ENCODE measurements at places on chromosomes 5 and 9.

- DNase-seq = no peak
Observed at GRCh38 chr9:136052991-136053756, 41.9 kb downstream of the NACC2 start.

GRCh38 chr5:38905516-38905915 is 59.7 kb downstream of the OSMR start:
- no peak for DNase-seq

DNA sequence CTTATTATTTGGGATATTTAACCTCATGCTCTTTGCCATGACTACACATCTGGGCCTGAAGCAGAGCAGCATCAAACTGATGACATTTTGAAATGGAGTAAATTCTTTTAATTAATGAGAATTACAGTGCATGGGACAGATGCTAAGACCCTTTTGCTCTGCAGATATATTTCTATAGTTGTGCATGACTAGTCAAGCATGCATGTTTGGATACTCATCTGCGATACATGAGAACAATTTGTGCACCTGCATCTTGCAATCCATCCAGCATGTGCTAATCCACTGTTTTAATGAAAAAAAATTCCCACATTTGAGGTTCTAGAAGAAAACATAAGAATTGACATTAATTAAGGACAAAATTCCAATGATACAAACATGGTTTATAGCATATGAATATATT is 1047.6 kb upstream of the ACO1 start:
- DNase-seq = no peak

DNA sequence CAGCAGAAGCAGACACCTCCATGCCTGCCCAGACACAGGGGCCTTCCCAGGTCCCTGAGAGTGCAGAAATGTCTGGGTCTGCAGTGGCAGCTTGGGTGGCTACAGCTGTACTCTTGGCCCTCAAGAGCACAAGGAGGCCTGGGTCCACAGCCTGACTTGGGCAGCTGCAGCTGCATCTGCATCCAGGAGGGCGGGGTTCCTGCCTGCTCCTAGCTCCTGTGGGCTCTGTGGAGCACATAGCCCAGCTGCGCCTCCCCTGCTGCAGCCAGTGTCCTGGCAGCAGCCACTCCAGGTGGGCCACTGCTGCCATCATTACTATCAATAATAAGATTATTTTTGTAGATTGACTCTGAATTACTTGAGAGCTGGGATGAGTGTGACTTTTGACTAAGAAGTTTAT is 162.0 kb upstream of the PTCH1 start:
- no peak for DNase-seq

- DNase-seq = peak; percentile 87
Observed at GRCh38 chr5:32585446-32586275, at the start of gene SUB1. SUB1 (plus strand) TSS chr5:32585557; CDS start chr5:32588513, 2,956 bp downstream.

- DNase-seq = no peak
Observed at GRCh38 chr5:13985731-13986418, 41.4 kb upstream of the DNAH5 start.

DNA sequence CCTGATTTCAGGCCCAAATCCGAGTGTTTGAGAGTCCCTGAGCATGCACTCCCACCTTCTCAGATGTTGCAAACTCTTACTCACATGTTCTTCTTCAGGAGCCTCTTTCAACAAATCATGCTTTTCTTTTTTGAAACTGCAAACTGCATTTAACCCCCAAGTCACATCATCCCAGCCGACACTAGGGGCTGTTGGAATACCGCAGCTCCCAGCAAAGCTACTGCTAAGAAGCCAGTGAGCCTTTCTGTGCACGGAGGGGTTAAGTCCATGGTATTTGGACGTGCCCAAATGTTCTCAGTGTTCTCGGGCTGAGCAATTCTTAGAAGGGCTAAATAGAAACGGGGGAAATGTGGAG is 282.9 kb downstream of the NFIB start:
- no peak for DNase-seq

GRCh38 chr9:135926402-135927194 is 19.3 kb upstream of the CAMSAP1 start:
- DNase-seq = no peak

DNA sequence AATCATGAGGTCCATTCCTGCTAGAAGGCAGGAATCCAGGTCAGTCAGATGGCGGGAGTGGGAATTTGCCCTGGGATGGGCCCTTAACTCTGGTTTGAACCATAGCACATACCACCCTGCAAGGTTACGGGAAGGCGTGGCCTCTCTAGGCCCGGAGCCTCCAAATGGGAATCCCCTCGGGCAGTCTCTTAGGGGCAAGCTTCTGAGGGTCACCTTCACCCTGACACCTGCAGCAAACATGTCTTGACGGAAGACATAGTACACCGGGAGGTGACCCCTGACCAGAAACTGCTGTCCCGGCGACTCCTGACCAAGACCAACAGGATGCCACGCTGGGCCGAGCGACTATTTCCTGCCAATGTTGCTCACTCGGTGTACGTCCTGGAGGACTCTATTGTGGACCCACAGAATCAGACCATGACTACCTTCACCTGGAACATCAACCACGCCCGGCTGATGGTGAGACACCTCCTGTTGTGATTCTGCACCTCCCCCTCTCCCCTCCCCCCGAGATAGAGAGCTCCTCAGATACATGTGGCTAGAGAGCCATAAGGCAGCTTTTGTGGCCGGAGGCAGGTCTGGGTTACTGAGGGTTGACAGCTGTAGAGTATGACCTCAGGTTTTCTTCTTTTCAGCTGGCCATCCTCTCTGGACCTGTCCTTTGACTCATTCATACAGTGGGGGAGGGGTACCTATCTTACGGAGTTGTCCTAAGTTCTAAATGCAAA is 957 bp downstream of the PRELID1 start:
- DNase-seq = no peak

GRCh38 chr9:136964171-136964689 is 12.2 kb downstream of the LCN12 start:
- DNase-seq = no peak

DNA sequence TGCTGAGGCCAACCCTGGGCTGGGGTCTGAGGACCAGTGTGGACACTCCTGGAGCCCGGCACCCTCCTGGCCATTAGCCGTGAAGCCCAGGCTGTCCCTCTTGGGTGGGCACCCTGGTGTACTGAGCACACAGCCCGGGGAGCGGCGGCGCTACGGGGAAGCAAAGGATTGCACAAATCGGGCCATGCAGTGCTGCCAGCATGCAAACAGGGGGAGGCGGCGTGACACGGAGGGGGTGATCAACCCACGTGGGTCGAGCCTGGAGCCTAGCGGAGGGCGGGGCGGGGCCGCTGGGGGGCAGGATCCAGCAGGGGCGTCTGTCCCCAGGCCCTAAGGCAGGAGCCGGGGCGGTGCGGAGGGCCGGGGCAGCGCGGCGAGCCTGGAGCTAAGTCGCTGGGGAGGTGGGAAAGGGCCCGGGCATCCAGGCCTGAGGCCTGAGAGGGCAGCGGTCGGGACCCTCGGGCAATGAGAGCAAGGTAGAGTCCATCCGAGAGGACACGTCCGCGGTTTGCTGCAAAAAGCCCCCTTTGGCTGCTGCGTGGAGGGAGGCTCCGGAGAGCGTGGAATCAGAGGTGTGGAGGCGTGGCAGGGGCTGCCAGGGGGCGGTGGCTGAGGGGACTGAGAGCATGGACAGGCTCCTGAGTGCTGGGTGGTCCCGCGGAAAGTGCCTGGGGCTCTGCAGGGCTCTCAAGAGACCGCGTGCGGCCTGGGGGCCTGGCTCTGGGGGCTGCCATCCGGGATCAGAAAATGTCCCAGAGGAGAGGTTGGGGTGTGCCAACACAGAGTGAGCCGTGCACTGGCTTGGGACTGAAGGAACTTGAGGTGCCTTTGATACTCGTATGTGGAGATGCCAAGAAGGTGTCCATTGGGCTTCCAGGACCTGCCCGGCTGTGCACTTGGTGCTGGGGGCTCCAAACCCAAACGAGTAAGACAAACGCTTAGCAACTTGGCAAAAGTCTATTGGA is 94.2 kb downstream of the BARX1 start:
- no peak for DNase-seq

DNA sequence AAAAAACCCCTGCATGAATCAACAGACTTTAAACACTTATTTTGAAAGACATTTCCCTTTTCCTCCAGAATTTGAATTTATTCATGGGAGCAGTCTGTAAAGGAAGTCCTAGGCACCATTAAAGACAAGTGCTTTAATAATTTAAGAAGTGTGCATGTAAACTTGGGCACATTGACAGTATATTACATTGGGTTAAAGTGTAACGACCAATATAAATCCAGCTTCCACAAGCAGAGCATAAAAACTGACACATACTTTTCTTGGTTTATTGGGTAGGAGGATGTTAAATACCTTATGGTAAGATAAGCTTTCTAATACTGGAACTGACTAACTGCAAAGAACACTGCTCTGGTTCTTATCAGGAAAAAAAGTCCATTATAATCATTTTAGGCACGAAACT is 1.2 kb upstream of the ENTREP1 start:
- DNase-seq = no peak

DNA sequence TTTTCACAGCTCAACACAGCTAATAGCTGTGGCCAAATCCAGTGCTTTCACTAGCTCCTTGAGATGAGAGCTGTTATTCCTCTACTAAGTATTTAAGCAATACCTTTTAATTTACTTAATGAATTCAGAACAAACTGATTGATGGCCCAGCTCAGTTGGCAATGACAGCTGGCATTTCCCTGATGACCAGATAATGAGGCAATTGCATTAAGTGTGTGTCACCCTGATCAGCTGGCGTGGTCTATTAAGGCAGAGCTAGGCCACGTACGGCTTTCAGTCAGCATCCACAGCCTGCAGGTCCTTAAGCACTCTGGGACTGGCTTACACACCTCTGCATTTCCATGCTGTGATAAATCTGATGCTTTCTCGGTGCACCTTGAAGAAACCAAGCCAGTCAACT is 34.4 kb downstream of the TTLL11 start:
- DNase-seq = no peak

DNA sequence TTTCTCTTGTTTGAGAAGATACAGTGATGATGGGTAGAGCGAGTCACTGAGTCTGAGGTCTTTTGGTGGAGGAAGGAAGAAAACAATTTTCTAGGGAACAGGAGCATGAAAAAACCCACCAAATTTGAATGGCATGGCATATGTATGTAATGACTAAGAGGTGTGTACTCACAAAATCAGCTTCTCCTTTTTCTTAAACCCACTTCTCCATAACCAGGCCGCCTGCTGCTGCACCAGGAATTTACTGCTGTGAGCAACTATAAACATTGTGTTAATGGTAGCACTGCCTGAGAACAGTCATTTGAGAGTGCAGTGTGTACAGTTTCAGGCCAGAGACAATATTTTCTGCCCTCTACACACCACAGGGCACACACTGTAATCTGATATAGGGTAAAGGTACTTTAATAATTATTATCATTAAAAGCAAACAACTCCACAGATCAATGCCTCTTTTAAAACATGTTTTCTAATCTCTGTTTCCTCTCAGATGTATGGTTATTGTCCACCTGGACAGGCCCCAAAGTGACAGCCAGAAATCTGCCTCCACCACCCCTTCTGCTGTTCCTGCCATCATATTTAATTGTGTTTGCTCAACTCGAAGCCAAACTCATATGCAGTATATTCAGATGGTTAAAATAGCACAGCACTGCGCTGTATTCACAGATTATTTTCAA is 241.6 kb downstream of the KIAA0825 start:
- no peak for DNase-seq

DNA sequence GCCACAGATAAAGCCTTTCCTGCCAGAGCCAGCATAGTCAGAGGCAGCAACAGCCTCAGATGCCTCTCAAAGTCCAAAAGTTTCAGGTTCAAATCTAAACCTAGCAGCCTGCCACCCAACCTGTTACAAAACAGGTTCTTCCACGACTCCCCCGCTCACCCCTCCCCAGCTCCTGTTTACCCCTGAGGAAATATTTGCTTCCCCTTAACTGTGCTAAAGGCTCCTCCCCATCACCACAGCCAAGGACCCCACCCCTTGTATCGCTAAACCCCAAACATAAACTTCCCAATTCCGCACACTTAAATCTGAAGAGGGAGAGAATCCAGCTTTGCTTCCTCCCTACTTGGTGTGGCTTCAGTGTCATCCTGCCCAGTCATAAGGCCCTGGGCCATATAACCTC is 15.4 kb upstream of the VDAC1 start:
- no peak for DNase-seq

GRCh38 chr5:1511651-1512540 is 11.9 kb downstream of the LPCAT1 start:
- no peak for DNase-seq

DNA sequence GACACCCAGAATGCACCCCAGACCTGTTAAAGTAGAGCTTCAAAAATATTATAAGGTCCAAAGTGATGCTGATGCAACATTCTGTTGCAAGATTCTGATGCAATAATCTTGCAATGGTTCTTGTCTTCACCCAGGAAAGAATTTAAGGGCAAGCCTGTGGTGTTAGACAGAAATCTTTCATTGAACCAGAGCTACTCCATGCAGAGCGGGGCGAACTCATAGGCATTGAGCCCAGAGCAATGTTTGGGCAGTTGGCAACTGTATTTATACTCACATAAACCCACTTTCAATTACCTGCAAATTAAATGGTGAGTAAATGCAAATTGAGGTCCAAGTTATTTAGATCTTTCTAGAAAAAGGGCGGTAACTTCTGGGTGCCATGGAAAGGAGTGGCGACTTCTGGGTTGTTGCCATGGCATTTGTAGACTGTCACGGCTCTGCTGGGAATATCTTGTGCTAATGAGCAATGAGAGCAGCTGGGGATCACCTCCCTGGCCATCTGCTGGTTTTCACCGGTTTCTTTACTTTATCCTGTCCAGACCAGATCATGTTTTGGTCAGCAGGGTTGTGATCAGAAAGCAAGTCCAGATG is 163.4 kb downstream of the ICE1 start:
- no peak for DNase-seq

- no peak for DNase-seq
Observed at GRCh38 chr5:76960004-76960625, 7.3 kb downstream of the CRHBP start.

DNA sequence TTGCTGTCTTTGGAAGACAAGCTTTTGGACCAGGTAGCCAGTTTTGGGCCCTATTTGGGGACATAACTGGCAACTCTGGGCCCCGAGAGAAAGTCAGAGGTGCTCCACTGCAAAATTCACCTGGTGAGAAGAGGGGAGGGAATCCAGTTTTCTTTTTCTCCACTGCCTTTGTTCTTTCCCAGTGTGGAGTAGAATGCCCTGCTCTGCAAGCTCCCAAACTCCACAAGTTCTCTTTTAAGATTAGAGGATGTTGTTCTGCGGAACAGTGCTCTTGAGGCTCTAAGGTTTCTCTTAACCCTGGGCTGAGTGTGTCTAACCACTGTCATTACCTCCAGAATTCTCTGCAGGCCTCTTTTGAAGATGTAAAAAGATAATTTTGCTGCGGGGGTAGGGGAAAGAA is 25.3 kb downstream of the MACIR start:
- DNase-seq = no peak

GRCh38 chr9:134620751-134621557 is 20.6 kb upstream of the COL5A1 start:
- DNase-seq = no peak

GRCh38 chr9:116933251-116933650 is 246.1 kb downstream of the TRIM32 start:
- DNase-seq = no peak

DNA sequence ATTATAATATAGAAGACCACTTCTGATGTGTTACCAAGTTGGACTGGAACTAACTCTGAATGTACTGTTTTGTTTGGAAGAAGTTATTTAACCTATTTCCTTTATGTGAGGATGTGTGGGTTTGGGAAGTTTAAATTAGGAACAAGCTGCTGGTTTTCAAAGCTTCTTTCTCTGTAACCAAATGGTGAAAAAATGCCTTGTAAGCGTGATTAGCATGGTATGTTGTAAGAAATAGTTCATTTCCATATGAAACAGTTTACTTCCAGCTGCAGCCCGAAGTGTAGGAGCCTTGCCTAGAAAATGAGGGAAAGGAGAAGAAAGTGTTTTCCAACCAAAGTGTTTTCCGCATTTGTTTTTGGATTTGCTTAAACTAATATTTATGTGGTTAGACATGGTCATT is 36.0 kb downstream of the TTC1 start:
- DNase-seq = no peak

Data from activated naive CD4-positive, alpha-beta T cell (primary cell).